ENCODE measurements at places on chromosomes 11 and 22.

DNA sequence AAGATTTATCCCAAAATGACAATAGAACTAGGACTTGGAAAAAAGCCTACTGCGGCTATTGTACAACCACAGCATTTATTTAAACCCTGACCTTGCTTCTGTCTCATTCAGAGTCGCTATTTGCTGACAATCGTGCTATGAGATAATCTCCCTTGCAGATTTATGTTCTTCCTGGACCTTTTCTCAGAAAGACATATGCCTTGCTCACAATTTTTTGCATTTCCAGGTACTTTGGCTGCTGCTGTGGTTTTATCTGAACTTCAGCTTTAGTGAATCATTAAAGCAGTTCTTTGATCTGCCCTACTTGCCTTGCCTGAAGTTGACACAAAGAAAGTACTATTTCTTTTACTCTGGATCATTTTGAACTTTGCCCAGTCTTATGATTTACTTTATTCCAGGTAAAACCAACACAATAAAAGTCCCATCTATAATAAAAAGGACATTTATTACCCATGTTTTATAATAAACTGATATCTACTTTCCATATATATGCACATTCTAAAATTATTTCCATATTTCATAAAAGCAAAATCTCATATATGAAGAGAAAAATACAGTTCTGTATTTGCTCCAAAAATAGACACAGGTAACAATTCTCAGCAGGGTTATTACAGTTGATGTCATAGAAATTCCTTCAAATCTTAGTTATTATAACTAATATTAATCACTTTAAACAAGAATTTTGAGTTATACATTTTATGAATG lies 63.4 kb upstream of the CARD18 start:
- no peak for DNase-seq

DNA sequence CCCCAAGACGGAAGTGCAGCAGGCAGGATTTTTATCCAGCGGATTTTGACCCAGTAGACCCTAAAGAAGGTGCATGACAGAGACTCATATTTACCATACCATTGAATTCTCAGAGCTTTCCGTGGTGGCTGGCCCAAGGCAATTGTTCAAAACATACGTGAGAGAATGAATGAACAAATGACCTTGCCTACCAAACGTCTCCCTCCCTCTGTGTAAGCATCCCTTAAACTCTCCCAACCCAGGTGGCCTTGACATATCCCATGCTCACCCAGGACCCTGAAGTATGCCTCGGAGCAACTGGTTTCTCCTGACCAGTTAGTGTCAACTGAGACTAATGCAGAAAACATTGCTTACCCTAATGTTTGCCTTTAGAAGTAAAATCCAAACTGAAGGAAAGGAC lies 154.9 kb downstream of the TEAD1 start:
- DNase-seq, result no peak

- DNase-seq, result no peak
Measured at GRCh38 chr11:94091091-94091490, 37.5 kb upstream of the PANX1 start.

- no peak for DNase-seq
Measured at GRCh38 chr22:35226958-35227647, 30.2 kb upstream of the HMGXB4 start.

- no peak for DNase-seq
Measured at GRCh38 chr22:16609548-16610261, 17.1 kb upstream of the CCT8L2 start.

DNA sequence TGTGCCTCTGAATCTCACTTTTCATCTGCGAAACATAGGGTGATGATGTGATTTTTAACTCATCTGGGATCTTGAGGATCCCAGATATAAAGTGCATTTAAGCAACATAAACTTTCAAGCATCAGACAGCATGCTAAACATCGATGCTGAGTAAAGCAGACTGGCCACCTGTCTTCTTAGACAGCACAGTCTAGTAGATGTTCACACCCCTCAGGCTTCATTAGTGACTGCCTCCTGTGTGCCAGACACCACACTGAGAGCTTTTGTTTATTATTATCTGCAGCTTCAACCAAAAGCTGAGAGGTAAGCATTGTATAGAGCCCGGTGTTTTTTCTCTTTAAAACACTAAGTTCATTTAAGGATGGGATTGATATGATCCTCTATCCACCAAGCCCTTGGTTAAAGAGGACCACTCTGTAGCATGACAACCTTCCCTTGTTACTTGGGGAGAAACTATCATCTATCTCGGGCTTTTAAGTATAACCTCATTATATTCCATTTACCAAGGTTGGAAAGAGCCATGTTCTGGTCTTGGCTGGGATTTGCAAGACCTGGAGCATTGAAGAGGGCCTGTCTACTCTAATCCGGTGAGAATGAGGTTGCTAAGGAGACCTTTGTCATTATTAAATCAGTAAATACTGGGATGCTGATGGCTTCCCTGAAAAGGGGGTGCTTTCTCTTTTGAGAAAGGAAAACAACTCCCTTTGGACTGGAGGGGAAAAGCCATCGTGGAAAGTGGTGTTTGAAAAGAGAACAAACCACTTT lies 114.2 kb upstream of the SEZ6L start:
- no peak for DNase-seq

DNA sequence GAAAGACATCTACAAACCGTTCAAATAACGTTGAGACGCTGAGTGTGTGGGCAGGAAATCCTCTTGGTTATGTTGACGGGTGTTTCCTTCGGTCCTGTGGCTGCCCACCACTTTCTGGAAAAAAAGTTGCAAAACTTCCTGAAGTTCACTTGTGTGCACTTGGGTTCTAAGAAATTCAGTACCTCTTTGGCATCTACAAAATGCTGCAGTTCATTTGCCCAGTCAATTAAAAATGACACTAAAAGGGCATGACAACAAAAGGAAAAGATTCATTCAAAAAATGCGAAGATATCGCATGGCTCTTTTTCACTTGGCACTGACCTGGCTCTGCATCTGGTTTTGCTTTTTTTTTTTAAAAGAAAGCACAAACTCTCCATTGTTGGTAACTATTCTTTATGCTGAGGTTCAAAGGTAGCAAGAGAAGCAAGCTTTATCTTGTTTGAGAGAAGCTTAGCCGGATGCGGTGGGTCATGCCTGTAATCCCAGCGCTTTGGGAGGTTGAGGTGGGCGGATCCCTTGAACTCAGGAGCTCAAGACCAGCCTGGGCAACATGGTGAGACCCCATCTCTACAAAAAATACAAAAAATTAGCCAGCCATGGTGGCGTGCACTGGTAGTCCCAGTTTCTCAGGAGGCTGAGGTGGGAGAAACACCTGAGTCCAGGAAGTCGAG lies 10.6 kb upstream of the XBP1 start:
- no peak for DNase-seq

DNA sequence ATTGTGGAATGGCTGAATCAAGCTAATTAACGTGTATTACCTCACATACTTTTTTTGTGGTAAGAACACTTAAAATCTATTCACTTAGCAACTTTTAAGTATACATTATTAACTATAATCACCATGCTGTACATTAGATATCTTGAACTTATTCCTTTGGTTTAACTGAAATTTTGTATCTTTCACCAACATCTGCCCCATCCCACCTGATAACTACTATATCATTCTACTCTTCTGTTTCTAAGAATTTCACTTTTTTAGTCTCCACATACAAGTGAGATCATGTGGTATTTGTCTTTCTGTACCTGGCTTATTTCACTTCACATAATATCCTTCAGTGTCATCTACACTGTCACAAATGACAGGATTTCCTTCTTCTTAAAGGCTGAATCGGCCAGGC lies 17.1 kb upstream of the VWA5A start:
- no peak for DNase-seq

DNA sequence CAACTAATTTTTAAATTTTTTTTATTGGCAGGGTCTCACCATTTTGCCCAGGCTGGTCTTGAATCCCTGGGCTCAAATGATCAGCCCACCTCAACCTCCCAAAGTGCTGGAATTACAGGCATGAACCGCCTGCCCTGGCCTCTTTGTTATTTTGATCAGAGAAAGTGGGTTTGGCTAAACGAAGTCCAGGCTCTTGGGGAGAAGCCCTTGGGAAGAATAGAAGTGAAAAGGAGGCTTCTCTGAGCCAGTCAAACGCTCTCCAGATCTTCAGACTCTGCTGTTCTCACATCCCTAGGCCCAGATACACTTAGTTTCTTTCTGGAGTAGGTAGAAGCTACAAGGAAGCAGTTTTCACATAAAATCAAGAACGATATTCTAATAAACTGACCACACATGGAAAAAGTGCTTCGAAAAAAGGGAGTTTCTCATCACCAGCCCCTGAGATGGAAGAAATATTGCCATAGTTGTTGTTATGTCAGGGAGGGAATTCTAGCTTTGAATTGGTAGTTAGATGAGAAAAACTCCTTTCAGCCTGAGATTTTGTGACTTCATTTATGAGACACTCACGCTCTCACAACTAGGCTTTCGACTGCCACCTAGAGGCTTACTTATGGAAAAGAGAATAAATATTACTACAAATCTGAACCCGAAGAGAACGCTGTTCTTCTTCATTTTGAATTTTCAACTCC lies 41.7 kb upstream of the AQP11 start:
- peak; percentile 1 for DNase-seq

DNA sequence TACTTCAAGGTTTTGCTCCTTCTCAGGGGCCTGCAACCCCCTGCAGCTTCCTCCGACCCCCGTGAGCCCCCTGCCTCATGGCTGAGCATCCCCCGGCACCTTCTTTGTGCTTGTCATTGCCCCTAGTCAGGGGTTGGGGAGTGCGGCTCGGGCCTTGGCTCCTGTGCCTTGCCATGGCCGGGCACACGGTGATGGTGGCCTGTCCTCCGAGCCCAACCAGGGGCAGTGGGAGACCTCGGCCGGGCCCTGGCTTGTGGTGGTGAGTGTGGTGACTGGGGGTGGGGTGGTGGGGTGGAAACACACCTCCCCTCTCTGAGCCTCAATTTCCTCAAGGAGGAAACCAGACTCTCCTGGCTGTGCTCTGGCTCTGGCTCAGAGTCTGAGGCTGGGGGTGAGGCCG lies 1.5 kb upstream of the MRGPRG start:
- DNase-seq, result no peak

- DNase-seq, result no peak
Measured at GRCh38 chr11:134581121-134581626, 169.1 kb upstream of the B3GAT1 start.

DNA sequence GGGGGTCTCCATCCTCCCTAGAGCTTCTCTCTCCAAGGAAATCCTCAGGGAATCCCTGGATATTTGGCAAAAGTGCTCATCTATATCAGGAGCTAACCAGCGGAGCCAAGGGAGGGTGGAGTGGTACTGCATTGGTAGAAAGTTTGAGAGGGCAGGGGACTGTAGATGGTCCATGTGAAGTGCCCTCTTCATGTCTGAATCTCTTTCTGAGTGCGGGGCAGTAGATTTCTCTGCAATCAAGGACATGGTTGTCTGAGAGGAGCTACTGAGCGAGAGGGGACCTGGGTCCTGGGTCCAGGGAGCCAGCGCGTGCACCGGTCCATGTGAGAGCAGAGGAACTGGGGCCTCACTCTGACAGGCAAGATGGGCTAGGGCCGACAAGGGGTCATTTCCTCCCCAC lies 701 bp downstream of the DIXDC1 start:
- no peak for DNase-seq

All from T-helper 9 cell (primary cell).